ENCODE measurements at places on chromosomes 12 and 14.

DNA sequence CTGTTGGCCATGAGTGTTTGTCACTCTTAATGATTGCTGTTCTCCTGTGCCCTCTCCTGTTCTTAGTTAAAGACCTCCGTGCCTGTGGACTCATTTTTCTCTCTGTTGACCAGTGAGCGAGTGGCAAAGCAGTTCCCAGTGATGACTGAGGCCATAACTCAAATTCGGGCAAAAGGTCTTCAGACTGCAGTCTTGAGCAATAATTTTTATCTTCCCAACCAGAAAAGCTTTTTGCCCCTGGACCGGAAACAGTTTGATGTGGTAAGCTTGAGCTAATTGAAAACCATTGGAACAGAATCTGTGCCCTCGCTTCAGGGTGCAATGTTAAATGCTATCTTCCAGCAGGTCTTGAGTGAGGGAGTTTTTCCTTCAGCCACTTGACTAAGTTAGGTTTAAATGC, 19.8 kb downstream of the ACAD10 start:
- DNase-seq, result no peak

DNA sequence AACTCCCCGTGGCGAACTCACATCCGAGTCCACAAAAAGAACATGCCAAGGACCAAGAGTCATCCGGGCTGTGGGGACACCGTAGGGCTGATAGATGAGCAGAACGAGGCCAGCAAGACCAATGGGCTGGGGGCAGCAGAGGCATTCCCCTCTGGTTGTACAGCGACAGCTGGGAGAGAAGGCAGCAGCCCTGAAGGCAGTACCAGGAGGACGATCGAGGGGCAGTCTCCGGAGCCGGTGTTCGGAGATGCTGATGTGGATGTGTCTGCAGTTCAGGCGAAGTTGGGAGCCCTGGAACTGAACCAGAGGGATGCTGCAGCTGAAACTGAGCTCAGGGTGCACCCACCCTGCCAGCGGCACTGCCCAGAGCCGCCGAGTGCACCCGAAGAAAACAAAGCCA, 50.7 kb downstream of the TBC1D30 start:
- DNase-seq, result no peak

DNA sequence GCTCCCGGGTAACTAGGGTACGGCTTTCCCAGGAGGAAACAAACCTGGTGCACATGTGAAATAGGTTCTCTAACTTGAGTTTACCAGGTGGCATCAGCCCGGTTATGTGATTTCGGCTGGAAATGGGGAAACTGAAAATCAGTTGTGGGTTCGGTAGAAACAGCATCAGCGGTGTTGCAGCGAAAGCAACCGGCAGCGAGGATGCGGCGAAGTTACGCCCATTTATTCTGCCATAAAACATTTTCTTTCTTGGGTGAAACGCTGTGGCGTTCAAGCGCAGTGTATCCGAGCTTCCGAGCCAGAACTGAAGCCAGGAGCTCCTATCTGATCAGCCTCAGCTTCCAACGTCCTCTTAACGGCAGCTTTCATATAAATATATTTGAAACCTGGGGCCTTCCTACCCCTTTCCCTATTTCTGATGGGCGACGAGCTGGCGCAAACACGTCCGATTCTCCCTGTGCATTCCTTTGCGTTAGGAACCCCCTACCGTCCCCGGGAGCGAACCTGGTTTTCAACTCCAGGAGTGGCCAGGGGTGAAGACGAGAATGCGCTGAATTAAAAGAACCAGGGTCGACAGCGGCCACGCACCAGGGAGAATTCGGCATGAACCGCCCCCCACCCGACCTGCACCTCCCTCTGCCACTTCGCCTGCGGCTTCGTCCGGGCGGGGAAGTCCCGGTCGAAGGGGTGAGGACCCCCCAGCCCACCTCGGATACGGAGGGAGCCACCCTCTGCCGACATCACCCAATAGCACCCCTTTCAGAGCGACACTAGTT, 1.6 kb downstream of the DPF3 start:
- peak; percentile 42 for DNase-seq

DNA sequence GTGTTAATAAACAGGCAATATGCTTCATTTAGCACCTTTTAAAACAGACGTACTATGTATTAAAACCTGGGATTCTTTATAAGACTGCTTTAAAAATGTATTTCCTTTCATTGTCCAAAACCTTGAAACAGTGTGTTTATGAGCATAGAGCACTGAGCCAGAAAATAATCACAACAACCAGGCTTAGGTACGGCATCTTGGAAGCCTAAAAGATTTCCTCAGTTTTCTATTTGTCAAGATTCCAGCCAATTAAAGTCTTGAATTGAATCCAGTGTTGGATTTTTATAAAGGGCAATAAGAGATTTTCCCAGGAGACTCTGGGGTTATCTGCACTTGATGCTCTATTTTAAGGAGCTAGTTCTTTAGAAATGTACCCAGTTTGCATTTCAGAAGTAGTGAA, 80.3 kb downstream of the GRIP1 start:
- DNase-seq, result no peak

DNA sequence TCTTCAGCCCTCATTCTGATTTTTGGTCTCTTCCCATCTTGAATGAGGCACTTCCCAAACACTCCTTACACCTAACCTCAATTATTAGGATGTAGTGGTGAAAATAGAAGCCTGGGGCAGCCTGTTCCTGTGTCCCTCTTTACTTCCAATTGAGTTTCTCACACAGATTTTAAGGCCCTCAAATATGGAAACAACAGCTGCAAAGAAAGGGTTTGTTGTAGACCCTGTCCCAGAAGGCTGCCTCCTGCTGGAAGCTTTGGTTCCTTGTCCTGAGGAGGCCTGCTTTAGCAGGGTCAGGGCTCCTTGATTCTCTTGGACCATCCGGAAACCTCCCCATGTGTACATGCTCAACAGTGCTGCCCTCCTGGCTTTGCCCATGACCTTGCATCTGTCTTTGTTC, 101.3 kb downstream of the TGFB3 start:
- no peak for DNase-seq

GRCh38 chr12:92034858-92035401, 110.7 kb downstream of the BTG1 start:
- DNase-seq, result peak; percentile 95

GRCh38 chr12:41230756-41231155, 42.6 kb downstream of the PDZRN4 start:
- DNase-seq, result no peak

- DNase-seq, result peak; percentile 95
Observed at GRCh38 chr12:52391618-52392002, 6.2 kb upstream of the KRT84 start.

DNA sequence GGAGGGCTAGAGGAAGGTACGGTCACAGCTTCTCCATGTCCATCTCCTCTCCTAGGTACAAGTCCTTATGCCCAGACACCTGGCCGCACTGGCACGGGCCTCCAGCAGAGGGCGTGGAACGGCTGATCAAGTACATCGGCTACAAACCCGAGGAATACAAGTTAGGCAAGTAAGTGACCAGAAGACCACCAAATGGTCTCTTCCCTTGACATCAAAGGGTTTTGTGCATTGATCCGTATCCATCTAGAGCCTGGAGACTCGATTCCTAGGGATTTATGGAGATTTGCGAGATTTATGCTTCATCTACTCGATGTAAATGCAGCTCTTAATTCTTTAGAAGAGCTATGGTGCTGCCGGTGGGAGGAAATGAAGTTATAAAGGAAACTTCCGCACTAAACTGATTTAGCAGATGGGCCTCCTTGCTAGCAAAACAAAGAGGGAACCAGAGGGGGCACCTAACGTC, 44.2 kb downstream of the KCTD10 start:
- DNase-seq, result peak; percentile 65

- no peak for DNase-seq
Observed at GRCh38 chr12:93813972-93814821, 137.0 kb downstream of the CRADD start.

GRCh38 chr14:103546652-103547454, 15.6 kb downstream of the BAG5 start:
- DNase-seq, result peak; percentile 67

DNA sequence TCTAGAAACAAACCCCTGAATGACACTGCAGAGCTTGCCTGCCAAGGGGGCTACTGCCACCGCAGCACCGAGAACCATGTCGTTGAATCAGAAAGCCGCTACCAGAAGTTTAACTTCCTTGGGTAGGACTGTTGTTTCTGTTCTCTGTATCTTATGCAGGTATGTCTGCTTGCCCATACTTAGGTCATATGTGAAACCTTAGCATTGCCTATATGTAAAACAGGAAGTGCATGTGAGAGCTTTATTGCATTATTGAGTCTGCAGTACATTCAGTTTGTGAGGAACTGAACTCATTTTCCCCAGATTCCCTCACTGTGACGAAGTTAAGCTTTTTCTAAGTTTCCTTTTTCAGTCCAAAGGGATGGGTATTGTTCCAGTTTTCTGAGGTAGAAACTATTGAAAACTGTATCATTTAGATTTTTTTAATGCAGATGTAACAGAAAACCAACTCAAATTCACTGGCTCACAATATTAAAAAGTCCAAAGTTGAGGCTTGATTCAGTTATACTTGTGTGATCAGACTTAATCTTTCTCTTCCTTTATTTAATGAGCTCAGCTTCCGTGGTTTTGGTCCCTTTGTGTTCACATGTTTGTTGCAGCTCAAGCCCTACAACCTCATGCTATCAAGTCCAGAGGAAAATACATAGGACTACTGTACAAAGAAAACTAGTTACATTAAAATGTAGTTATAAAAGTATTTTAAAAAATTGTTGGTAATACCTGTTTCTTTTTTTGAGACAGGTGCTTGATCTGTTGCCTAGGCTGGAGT, 6.9 kb downstream of the FBXO34 start:
- DNase-seq, result no peak

DNA sequence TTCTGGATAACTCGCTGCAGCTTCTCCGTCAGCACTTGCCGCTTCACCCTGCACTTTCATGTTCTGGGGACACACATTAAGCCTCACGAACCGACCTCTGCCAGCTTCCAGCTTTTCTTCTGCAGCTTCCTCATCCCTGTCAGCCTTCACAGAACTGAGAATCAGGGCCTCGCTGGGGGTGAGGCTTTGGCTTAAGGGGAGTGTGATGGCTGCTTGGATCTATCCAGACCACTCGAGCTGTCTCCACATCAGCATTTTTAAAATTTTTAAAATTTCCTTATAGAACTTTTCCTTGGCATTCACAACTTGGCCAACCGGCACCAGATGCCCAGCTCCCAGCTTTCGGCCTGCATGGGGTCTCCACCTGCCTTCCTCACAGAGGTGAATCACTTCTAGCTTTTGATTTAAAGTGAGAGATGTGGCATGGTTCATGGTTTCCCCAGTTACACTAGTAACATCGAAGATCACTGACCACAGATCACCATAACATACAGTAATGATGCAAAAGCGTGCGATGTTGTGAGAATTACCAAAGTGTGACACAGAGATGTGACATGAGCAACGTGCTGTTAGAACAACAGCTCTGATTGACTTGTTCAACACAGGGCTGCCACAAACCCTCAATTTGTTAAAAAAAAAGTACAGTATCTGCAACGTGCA, 139.1 kb upstream of the C14orf180 start:
- DNase-seq, result no peak

DNA sequence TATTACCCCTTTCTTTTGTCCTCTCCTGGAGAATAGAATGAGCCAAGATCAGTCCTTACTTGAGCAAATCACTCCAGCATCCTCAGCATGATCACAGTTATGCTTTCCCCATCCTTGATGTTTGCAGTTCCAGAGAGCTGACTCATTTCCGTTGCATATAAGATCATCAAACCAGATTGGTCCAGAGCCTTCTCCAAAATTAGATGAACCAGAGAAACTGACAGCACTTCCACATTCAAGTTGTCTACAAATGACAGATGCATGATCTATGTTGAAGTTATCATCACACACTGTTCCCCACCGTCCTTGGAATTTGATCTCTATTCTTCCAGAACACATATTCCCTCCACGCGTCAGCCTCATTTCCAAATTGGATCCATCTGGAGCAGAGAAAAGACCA, 4.8 kb downstream of the CD163 start:
- DNase-seq, result no peak

DNA sequence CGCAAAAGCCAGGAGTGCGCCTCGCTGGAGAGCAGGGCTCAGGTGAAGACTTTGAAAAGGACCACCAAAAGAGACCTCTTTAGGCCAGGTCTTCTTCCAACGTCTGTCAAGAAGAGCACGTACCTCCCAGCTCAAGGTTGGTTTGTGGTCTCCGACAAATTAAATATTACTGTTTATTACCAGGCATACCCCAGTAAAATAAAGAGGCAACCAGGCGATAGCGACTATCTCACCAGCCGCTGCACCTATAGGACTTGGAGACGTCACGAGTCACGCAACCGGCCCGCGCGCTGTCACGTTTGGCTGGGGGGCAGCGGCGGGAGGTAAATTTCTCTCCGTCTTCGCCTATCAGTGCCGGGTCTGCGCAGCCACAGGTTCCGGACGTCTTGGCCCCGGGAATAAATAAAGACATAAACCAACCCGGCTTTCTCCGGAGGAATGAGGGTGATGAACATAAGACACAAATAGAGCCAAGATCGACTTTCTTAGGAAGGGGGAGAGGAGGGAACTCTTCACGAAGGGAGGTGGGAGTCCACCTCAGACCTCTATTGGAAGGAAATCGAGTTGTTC, 2.0 kb upstream of the TBX5 start:
- DNase-seq, result no peak

GRCh38 chr14:97276573-97276972, 479.4 kb downstream of the VRK1 start:
- DNase-seq, result no peak

DNA sequence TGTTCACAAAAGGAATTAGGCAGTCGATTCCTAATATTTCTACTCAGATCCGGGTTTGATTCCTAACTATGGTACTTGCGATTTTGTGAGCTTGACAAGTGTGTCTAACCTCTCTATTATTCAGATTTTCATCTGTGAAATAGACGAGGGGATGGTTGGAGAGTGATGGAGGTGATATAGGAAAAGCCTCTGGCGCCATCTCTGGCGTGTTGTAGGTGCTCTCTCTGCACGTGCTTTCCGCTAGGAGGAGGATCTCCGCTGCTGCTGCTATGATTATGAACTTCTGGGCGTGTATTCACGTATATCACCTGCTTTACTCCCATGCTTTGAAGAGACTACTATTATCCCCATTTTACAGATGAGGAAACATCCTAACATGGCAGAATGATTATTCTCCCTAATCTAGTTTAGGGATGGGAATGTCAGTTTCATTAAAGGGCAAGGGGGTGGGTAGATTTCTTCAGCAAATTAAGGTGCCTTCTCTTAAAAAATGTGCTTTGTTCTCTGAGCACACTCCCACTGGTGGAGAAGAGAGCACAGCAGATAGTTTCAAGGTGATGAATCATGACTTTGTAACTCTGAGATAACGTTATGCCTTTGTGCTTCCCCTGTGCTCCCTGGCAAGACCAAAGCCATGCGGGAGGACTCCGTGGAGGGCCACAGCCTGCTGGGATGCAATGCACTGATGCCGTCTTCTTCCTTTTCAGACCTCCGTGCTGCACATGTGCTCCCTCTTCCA, 97.1 kb downstream of the PRIMA1 start:
- no peak for DNase-seq

DNA sequence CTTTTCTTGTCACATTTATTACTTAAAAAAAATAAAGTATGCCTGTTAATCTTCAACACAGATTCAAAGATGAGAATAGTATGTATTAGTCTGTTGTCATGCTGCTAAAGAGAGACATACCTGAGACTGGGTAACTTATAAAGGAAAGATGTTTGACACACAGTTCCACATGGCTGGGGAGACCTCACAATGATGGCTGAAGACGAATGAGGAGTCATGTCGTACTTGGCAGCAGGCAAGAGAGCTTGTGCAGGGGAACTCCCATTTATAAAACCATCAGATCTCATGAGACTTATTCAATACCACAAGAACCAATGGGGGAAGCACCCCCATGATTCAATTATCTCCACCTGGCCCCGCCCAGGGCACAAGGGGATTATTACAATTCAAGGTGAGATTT, 335.9 kb upstream of the GARIN2 start:
- DNase-seq, result no peak

GRCh38 chr12:72315858-72316257, 43.7 kb downstream of the TRHDE start:
- no peak for DNase-seq
